ENCODE measurements at places on chromosomes 13 and 19.

DNA sequence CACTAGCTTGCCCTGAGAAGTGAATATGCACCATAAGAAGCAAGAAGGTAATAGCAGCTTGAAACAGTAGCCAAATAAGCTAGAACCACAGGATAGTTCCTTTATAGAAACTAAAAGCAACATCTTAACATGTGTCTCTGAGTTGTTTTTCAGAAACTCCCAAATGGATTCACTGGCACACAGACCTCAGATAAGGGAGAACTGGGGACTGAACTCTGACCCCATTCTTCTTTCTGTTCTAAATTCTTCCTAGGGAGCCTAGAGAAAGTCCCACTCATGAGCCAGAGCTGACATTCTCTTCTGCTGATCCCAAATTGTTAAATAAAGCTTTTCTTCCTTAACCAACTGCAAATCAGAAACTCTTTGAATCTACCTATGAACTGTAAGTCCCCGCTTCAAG, 146.1 kb downstream of the PCDH9 start:
- H3K36me3 ChIP-seq: no peaks in the 10 kb centered on the region
- no peak overlapping the region for H3K4me3 ChIP-seq
- no peaks in the 10 kb centered on the region for H3K4me1 ChIP-seq
- no peak overlapping the region for H3K27ac ChIP-seq
- H3K27me3 ChIP-seq: no peaks in the 10 kb centered on the region

DNA sequence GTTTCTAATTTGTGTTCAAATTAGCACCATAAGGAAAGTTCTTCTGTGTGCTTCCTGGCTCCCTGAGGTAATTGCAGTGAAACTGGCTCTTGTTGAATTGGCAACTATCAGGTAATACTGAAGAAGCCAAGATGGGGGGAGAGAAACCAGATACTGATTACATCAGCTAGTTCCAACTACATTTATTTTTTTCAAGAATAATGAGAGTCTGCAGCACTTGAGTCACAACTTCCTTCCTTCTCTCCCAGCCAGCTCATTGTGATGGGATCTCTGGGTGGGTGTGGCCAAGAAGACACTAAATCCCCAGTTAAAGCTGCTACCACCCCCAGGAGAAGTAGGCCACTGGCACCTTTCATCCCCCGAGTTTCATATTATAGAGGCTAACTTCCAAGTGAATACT, 100.7 kb upstream of the RXFP2 start:
- DNase-seq: no peak
- no peaks in the 10 kb centered on the region for H3K4me1 ChIP-seq
- H3K36me3 ChIP-seq: no peaks in the 10 kb centered on the region
- H3K27me3 ChIP-seq: no peaks in the 10 kb centered on the region
- no peak overlapping the region for H3K4me3 ChIP-seq

DNA sequence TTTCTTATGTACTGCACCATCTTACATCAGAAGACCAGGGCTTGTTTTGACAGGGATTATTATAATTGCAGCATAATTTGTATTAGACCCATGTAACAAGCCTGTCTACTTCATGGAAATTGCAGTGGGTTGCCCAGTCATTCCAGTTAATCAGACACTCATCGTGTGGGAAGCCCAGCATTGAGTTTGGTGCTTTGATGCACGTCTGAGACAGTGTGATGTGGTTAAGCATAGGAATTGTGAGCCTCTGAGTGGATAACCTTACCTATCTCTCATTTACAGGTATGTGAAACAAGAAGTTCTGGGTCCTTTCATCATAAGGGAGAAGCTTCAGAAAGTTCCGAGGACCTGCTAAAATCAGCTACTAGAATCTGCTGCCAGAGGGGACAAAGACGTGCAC, 12.8 kb downstream of the RGCC start:
- peak overlapping the region; percentile 54 for H3K27ac ChIP-seq
- H3K4me1 ChIP-seq: peaks cover 25% of the 10 kb centered on the region
- H3K4me3 ChIP-seq: no peak overlapping the region
- no peaks in the 10 kb centered on the region for H3K27me3 ChIP-seq
- H3K36me3 ChIP-seq: peaks cover 74% of the 10 kb centered on the region

GRCh38 chr19:10112895-10113591, 1.6 kb downstream of the P2RY11 start:
- peak; percentile 70 for DNase-seq
- H3K4me3 ChIP-seq: peak overlapping the region; percentile 85
- H3K4me1 ChIP-seq: peaks cover 51% of the 10 kb centered on the region
- H3K27me3 ChIP-seq: no peaks in the 10 kb centered on the region
- H3K36me3 ChIP-seq: peaks cover 79% of the 10 kb centered on the region

GRCh38 chr13:114151031-114151430, 18.6 kb upstream of the RASA3 start:
- H3K36me3 ChIP-seq: peaks cover 14% of the 10 kb centered on the region
- no peaks in the 10 kb centered on the region for H3K27me3 ChIP-seq
- peak overlapping the region; percentile 98 for H3K27ac ChIP-seq
- H3K4me3 ChIP-seq: peak overlapping the region; percentile 47
- peaks cover 71% of the 10 kb centered on the region for H3K4me1 ChIP-seq

- no peak overlapping the region for H3K4me3 ChIP-seq
- no peaks in the 10 kb centered on the region for H3K4me1 ChIP-seq
- no peaks in the 10 kb centered on the region for H3K36me3 ChIP-seq
- no peak for DNase-seq
- no peak overlapping the region for H3K27ac ChIP-seq
Measured at GRCh38 chr13:75391432-75392100, 90.4 kb downstream of the TBC1D4 start.

GRCh38 chr13:95797016-95797415, 120.1 kb downstream of the DNAJC3 start:
- H3K36me3 ChIP-seq: peaks cover 14% of the 10 kb centered on the region
- H3K27ac ChIP-seq: no peak overlapping the region
- no peak for DNase-seq
- no peaks in the 10 kb centered on the region for H3K27me3 ChIP-seq

GRCh38 chr19:55442372-55442961, 633 bp downstream of the SHISA7 start:
- H3K36me3 ChIP-seq: peaks cover 3% of the 10 kb centered on the region
- peaks cover 26% of the 10 kb centered on the region for H3K4me1 ChIP-seq
- H3K27ac ChIP-seq: peak overlapping the region; percentile 54
- peaks cover 67% of the 10 kb centered on the region for H3K27me3 ChIP-seq
- no peak for DNase-seq

DNA sequence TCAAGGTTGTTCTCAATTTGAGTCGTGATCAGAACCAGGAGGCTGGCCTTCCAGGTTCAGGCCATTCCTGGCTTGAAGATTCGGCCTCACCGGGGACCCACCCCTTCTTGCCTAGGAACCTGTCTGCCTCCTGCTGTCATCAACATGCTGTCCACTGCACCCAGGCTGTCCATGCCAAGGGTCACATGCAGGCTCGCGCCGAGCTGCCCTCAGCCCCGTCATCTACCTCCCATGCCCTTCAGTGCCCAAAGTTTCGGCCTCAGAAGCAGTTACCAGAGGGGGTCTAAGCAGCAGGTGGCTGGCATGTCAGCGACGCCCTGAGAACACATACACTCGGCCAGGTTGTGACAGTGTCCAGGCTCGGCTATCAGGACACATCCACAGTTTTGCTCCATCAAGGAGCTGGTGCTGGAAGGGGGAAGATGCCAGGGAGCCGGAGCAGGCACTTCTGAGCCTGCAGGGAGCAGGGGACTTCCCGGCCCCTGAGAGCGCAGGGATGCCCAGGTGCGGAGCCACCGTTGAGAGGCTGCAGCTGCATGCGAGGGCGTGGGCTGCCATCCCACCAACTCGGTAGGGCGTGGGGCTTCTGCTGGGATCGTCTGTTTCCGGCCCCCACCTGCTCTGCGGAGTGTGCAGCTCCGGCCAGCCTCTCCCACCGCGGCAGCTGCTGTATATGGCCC, 590.9 kb upstream of the SLITRK5 start:
- no peaks in the 10 kb centered on the region for H3K4me1 ChIP-seq
- H3K36me3 ChIP-seq: peaks cover 2% of the 10 kb centered on the region
- no peak overlapping the region for H3K27ac ChIP-seq
- H3K4me3 ChIP-seq: no peak overlapping the region

GRCh38 chr13:79398915-79399314, 7.1 kb downstream of the RBM26 start:
- H3K4me1 ChIP-seq: peaks cover 53% of the 10 kb centered on the region
- H3K4me3 ChIP-seq: no peak overlapping the region
- peak overlapping the region; percentile 61 for H3K27ac ChIP-seq
- H3K36me3 ChIP-seq: peaks cover 23% of the 10 kb centered on the region
- H3K27me3 ChIP-seq: no peaks in the 10 kb centered on the region

GRCh38 chr13:95629071-95629470, 15.4 kb downstream of the DZIP1 start:
- DNase-seq: no peak
- no peaks in the 10 kb centered on the region for H3K4me1 ChIP-seq
- H3K27me3 ChIP-seq: peaks cover 48% of the 10 kb centered on the region
- no peaks in the 10 kb centered on the region for H3K36me3 ChIP-seq
- H3K4me3 ChIP-seq: no peak overlapping the region
- H3K27ac ChIP-seq: no peak overlapping the region

GRCh38 chr19:24051516-24051915, 35.5 kb upstream of the ZNF254 start:
- peaks cover 21% of the 10 kb centered on the region for H3K4me1 ChIP-seq
- H3K27me3 ChIP-seq: no peaks in the 10 kb centered on the region
- H3K27ac ChIP-seq: no peak overlapping the region
- DNase-seq: no peak
- peaks cover 59% of the 10 kb centered on the region for H3K36me3 ChIP-seq
- no peak overlapping the region for H3K4me3 ChIP-seq

DNA sequence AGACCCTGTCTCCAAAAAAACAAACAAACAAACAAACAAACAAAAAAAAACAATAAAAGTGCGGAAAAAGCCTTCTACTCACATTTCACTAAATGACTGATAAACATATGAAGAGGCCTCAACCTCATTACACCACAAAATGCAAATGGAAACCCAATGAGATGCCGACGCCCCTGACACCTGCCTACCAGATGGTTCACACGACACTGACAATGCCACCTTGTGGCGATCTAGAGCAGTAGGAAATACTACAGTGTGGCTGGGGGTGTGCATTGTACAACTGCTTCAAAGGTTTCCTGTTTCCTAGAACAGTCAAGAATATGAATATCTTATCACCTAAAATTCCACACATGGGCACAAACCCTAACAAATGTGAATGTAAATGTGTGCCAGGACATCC, 14.0 kb downstream of the SCGB2B2 start:
- no peak overlapping the region for H3K4me3 ChIP-seq
- no peak overlapping the region for H3K27ac ChIP-seq
- DNase-seq: no peak
- peaks cover 5% of the 10 kb centered on the region for H3K27me3 ChIP-seq
- peaks cover 29% of the 10 kb centered on the region for H3K4me1 ChIP-seq

DNA sequence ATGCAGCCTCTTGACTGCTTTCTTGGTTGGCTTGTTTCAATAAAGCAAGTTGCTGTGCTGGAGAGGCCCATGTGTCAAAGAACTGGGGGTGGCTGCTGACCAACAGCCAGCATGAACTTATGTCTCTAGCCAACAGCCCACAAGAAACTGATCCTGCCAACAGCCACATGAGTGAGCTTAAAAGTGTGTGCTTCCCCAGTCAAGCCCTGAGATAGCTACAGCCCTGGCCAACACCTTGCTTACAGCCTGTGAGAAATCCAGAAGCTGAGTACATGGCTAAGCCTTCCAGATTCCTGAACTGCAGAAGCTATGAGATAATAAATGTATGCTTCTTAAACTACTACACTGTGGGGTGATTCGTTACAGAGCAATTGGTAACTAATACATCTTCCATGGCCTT, 38.9 kb upstream of the IPO5 start:
- H3K27ac ChIP-seq: no peak overlapping the region
- no peak for DNase-seq
- no peaks in the 10 kb centered on the region for H3K36me3 ChIP-seq
- H3K4me1 ChIP-seq: no peaks in the 10 kb centered on the region

GRCh38 chr19:8255426-8256125, 46.4 kb downstream of the CERS4 start:
- no peak for DNase-seq
- no peaks in the 10 kb centered on the region for H3K27me3 ChIP-seq
- no peak overlapping the region for H3K4me3 ChIP-seq
- H3K36me3 ChIP-seq: peaks cover 17% of the 10 kb centered on the region
- no peak overlapping the region for H3K27ac ChIP-seq
- peaks cover 25% of the 10 kb centered on the region for H3K4me1 ChIP-seq

DNA sequence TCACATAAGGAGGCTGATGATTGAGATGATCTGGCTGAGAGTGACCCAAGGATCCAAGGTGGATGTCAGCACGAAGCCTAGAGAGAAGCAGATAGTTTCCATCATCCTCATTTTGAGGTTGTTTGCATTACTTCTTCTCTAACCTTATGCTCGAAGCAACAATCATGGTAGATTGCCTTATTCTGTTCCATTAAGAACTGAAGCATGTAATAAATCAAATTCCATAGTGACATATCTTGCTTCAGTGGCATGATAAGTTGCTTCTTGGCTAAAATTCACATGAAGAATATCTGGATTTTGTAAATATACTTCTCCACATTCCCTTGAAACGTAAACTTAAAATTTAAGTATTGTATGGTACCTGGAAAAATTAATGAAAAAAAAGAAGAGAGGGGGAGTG, 377.8 kb upstream of the DACH1 start:
- no peaks in the 10 kb centered on the region for H3K4me1 ChIP-seq
- H3K27me3 ChIP-seq: no peaks in the 10 kb centered on the region
- no peak overlapping the region for H3K27ac ChIP-seq

Data from central memory CD8-positive, alpha-beta T cell (primary cell).